ENCODE measurements at places on chromosomes 5 and 9.

DNA sequence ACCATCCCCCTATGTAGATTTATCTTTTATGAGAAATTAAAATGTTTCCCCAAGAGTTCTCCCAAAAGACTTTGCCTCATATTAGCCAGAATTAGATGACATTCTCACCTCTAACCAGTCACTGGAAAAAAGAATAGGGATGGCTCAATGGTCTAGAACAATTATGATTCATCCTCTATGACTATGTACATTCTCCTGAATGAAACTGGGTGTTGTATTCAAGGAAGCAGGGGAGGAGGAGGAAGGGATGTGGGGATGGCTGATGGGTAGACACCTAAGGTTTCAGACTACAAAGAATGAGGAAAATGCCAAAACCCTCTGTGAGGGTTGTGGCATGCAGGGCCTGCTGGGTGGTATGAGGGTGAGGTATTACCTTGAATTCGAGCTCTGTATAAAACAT, 49.5 kb upstream of the BRINP1 start:
- DNase-seq, result no peak

DNA sequence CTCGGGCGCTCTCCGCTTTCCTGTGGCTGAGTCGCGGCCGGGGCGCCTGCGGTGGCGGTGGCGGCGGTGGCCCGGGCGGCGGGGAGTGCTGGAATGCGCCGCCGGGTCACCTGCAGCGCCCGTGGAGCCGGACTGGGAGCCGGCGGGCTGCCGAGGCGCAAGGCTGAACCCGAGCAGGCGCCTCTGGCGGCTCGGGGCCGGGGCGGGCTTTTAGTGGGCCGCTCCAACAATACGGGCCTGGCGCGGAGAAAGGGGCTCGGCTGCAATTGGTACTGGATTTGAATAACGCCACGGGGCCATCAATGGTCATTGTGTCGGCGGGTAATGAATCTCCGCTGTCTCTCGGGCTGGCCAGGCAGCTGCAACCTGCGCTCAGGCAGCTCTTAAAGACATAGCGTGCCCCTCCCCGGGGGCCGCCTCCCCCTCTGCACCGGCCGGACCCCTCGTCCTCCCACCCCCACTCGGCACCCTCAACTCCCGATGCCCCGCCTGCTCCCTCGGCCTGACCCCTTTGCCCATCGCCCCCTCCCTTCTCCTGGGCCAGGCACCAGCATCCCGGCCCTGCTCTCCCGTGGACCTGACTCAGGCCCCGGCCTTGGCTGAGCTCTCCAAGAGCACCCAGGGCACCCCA, 22.1 kb downstream of the URM1 start:
- DNase-seq, result no peak

- no peak for DNase-seq
Measured at GRCh38 chr5:89380635-89381034, 497.7 kb upstream of the MEF2C start.

GRCh38 chr9:19424176-19424779, 15.5 kb downstream of the ACER2 start:
- DNase-seq, result no peak

DNA sequence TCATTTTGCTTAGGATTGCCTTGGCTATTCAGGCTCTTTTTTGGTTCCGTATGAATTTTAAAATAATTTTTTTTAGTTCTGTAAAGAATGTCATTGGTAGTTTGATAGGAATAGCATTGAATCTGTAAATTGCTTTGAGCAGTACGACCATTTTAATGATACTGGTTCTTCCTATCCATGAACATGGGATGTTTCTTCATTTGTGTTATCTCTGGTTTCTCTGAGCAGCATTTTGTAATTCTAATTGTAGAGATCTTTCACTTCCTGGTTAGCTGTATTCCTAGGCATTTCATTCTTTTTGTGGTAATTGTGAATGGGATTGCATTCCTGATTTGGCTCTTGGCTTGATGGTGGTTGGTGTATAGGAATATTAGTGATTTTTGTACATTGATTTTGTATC, 6.3 kb upstream of the UBE2QL1 start:
- DNase-seq, result no peak

DNA sequence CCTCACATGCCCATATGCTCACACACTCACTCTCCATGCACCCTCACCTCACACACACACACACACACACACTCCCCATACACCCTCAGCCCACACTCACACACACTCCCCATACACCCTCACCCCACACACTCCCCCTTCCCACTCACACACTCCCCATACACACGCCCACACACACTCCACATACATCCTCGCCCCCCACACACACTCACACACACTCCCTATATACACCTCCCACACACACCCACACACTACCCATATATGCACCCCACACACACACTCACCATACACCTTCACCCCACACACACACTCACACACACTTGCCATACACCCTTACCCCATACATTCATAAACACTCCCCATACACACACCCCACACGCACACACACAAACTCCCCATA, 550.7 kb upstream of the DAP start:
- no peak for DNase-seq
